ENCODE measurements at places on chromosomes 6 and 20. TPM values are rescaled to one million over a fixed set of nuclear protein-coding genes. Genes with fewer than 3 reads are reported as not detected.

- H3K27ac ChIP-seq, result no peak overlapping the region
- no peaks in the 10 kb centered on the region for H3K36me3 ChIP-seq
- DNase-seq, result no peak
- no peaks in the 10 kb centered on the region for H3K27me3 ChIP-seq
- no peaks in the 10 kb centered on the region for H3K4me1 ChIP-seq
These were observed 154.6 kb upstream of the TSHZ2 start for GRCh38 chr20:52817511-52817910.

GRCh38 chr20:35243986-35244385 is 17.5 kb downstream of the MMP24 start:
- H3K4me3 ChIP-seq, result no peak overlapping the region
- DNase-seq, result no peak
- H3K36me3 ChIP-seq, result peaks cover 14% of the 10 kb centered on the region

- H3K27ac ChIP-seq, result no peak overlapping the region
- no peaks in the 10 kb centered on the region for H3K36me3 ChIP-seq
- H3K27me3 ChIP-seq, result no peaks in the 10 kb centered on the region
- no peak for DNase-seq
- peaks cover 10% of the 10 kb centered on the region for H3K4me1 ChIP-seq
These were observed 211.3 kb downstream of the ARID1B start for GRCh38 chr6:156988276-156989158.

DNA sequence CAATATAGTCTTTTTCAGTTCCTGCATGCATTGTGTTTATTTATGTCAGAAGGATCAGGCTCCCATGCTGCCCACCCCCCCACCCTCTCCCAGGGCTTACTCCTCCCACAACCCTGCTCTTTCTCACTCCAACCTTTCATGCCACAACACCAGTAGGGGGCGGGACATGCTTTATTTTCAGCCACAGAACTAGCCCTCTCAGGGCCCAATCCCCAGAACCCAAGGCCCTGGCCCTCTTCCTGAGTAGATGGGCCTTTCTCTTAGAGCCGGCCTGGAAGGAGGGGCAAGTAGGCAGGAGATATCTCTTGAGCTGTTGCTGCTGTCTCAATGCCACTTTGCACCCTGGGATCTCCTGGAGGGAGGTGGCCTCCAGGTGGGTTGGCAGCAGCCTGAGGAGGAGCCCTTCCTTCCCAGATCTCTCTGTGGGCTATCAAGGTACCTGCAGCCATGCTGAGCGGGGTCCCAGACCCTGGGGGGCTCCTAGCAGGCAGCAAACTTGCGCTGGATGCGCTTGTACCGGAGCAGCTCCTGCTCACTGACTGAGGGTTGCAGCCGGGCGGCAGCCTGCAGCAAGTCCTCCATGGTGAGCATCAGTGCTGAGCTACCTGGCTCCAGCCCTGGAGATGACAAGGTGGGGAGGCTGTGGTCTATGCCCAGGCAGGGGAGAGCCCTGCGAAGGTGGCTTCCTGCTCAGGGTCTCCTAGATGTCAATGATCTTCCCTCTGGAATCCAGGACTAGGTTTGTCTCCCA is 3.5 kb downstream of the GNMT start:
- peak; percentile 89 for DNase-seq
- H3K36me3 ChIP-seq, result no peaks in the 10 kb centered on the region
- H3K27me3 ChIP-seq, result peaks cover 6% of the 10 kb centered on the region
- H3K27ac ChIP-seq, result no peak overlapping the region
- H3K4me3 ChIP-seq, result no peak overlapping the region
- no peaks in the 10 kb centered on the region for H3K4me1 ChIP-seq

GRCh38 chr20:49601153-49601924 is 33.4 kb upstream of the PTGIS start:
- no peaks in the 10 kb centered on the region for H3K27me3 ChIP-seq
- H3K36me3 ChIP-seq, result no peaks in the 10 kb centered on the region
- no peak overlapping the region for H3K27ac ChIP-seq

Gene NKAIN4
- 20.9 TPM for total RNA-seq

Gene SOX18
- 1.6 TPM for total RNA-seq

DNA sequence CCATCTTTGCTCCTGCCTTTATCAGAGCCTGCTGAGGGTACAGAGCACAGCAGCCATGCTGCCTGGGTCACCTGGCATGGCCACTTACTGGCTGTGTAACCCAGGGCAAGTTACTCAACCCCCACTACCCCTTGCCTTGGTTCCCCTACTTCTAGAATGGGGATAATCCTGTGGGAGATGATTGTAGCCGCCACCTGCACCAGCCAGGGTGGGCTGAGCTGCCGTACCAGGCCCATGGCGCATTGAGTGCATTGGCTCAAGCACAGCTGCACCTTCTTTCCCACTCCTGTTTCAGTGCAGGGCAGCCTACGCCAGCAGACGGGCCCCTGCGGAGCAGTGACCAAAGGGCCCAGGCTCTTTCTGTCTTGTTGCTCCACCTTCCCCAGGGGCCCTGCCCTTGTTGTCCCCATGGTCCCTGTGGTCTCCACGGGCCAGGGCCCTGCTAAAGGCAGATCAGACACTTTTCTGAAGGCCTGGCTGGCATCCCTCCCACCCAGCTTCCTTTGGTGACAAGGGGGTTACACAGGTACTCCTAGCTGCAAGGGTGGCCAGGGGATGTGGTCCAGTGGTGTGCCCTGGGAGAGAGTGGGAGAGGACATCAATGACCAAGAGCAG is 159.4 kb upstream of the MLN start:
- H3K36me3 ChIP-seq, result no peaks in the 10 kb centered on the region
- H3K4me1 ChIP-seq, result no peaks in the 10 kb centered on the region
- H3K4me3 ChIP-seq, result no peak overlapping the region
- no peaks in the 10 kb centered on the region for H3K27me3 ChIP-seq
- H3K27ac ChIP-seq, result no peak overlapping the region
- peak; percentile 15 for DNase-seq

GRCh38 chr6:136338486-136338885 is 48.8 kb upstream of the BCLAF1 start:
- no peak for DNase-seq
- H3K27me3 ChIP-seq, result no peaks in the 10 kb centered on the region
- no peak overlapping the region for H3K27ac ChIP-seq
- H3K36me3 ChIP-seq, result no peaks in the 10 kb centered on the region
- no peaks in the 10 kb centered on the region for H3K4me1 ChIP-seq
